ENCODE measurements at places on chromosomes 12 and 14.

DNA sequence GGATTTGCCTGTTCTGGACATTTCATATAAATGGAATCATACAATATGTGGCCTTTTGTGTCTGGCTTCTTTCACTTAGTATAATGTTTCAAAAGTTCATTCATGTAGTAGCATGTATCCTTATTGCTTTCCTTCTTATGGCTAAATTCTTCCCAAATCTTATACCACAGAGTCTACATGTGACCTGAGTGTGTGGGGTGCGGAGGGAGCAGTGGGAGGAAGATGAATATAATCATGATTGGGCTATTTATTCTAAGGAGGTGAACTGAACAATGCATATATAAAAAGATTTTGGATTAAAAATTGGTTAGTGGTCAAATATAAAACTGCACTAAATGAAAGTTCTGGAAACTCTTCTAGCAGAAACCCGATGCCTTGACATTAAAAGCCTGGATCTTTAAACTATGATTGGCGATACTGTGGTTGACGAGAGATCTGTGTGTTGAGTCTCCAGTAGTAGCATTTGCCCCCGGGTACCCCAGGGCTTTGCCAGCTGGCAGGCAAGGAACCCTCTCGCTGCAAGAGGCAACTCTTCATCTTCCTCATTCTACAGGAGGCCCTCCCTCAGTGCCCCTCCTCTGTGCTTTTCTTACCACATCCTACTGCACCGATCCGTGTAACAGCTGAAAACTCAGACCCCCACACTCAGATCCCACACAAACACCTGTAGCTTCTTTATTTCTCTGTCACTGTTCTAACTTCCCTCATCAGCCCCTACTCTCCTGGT lies 2.6 kb downstream of the CYP46A1 start:
- no peak for DNase-seq

DNA sequence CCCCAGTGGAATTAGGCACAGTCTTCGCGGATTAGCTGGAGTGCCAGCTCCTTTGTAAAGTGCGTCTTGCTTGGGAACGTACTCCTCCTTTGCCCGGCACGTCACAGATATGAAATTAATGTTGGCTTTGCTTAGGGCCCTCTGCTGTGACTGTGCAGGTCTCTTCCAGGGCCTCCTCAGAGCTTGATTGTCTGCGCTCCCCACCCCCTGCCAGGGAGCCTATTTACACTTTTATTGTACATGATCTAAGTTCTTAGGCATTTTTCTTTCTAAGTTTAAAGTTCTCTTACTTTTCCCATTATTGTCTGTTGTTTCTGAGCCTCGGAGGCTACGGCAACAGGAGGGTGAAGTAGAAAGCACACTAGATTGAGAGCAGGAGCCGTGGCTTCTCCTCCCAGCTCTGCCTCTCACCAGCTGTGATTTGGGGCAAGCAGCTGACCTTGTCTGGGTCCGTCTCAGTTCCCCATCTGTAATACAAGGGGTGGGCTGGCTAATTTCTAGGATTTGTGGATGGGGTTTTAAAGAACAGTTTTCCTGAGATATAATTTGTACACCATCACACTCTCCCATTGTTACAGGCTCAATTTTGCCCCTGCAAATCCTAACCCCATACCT lies 81.8 kb downstream of the TSPAN9 start:
- no peak for DNase-seq

DNA sequence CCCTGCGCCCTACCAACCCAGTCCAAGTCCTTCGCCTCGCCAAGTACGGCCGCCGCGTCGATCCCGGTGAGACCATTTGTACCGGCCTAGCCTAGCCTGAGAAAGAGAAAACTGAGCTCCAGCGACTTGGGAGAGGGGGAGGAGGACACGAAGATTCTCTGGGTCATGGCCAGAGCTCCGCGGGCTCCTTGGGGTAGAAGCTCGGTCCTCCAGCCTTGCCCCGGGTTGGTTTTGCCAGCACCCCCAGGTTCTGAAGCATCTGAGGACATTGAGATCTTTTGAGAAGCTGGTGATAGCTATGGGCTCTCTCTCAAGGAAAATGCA lies 7.3 kb downstream of the LHX5 start:
- no peak for DNase-seq

DNA sequence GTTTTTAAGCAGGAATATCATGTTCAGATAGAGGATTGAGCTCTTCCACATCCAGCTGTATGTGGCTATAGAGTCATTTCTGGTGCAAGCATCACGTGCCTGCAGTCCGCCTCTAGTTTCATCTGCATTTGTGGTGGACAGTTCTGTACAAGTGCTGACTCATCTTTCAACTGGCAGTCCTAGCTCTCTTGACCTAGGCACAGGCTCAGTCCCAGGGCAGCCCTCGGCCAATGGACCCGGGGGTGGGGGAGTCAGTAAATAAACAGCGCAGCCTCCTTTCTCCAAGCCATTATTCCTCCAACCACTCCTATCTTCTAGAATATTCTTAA lies 41.8 kb upstream of the FRMD6 start:
- no peak for DNase-seq

GRCh38 chr14:63212209-63212608 lies 8.0 kb downstream of the RHOJ start:
- no peak for DNase-seq

DNA sequence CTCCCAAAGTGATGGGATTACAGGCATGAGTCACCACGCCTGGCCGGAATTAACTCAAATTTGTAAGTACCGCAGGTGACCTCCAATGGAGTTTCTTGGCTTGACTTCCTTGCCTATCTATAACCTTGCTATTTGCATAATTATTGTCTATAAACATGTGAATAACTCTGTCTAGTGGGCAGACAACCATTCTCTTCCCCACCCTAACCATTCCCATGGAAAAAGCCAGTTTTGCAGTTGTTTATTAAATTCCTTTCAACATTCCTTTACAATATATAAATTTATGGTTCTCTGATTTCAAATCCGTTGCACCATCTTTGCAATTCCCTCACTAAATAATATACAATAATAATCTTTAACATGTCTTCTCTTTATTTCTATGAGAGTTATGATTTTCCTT lies 61.0 kb upstream of the ZDHHC17 start:
- no peak for DNase-seq

DNA sequence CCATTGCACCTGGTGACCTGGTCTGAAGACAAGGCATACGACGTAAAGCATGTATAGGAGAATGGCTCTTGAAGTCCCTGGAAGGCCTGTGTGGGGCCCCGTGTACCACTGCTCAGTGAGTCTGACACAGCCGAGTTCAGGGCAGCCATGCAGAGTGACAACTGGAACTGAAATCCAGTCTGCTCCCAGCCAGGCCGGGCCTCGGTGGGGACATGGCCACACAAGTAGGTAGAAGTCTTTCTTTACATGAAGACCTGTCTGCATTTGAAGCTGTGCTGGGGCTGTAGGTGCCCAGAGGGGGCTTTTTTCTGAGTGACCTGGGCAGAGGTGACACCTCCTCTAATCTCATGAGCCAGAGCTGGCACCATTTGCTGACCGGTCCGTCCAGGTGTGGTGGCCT lies 35.7 kb downstream of the ADGRD1 start:
- no peak for DNase-seq

DNA sequence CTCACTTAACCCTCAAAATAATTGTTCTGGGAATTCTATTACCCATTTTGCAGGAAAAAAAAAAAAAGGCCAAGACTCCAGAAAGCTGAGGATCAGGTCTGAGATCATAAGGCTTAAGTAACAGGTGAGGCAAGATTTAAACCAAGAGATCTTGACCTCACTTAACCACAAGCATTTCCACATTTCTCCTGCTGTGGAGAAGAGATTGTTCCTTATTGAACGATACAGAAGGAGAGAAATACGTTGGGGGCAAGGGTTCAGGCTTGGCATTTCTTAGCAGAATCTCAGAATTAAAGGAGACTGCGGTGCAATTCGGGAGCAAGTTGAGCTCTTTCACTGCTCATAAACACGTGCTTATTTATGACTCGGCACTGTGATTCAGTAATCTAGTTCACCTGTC lies 885.3 kb upstream of the TMEM132C start:
- no peak for DNase-seq

DNA sequence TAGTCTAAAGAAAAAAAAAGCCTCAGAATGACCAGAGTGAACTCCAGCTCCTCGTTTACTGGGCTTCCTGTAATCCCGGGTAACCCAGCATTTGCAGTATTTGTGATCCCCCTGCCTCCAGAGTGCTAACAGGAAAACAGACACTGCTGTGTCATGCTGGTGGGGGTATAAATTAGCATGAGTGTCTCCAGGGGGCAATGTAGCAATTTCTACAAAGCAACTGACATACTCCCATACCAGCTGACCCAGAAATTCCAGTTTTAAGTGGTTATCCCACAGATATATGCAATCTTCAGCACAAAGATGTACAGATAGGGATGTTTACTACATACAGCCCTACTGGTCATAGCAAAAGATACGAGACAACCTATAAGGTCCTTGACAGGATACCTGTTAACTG lies 18.8 kb downstream of the TTC7B start:
- DNase-seq: no peak

- DNase-seq: no peak
These were observed 9.6 kb downstream of the RIOX1 start for GRCh38 chr14:73500360-73500759.

DNA sequence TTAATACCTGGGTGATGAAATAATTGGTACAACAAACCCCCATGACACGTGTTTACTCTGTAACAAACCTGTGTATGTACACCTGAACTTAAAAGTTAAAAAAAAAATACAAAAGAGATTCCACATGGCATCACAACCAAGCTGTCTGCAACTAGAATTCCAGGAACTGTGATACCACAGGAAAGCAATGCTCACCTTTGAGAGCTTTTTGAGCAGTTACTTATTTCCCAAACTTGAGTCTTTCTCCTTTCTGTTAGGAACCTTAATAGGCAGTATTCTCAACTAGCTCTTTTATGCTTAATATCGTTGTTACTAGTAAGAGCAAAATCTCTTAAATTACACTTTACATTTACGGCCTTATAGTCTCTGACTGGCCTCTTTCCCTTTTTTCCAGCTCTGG lies 15.2 kb downstream of the PTHLH start:
- no peak for DNase-seq

DNA sequence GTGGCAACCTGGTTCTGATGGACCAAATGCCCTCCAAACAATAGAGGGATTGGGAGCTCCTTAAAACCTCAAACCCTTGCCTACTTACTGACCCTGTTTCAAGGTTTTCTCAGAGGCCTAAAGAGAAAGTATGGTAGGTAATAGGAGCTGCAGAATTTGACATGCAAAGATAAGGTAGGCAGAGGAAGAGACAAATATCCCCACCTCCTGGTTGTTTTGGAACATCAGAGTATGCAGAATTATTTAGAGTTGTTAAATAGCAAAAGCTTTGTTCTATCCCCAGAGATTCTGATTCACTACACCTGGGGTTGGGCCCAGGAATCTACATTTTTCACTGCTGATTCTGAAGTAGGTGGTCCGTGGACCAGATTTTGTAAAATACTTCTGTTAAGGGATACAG lies 421.2 kb downstream of the SOX5 start:
- no peak for DNase-seq

- DNase-seq: no peak
These were observed 4.7 kb upstream of the COCH start for GRCh38 chr14:30869551-30870155.

GRCh38 chr14:92960706-92961566 lies 38.0 kb downstream of the CHGA start:
- DNase-seq: no peak

- no peak for DNase-seq
These were observed 81.6 kb upstream of the TMTC2 start for GRCh38 chr12:82605115-82605514.

- DNase-seq: no peak
These were observed 34.6 kb downstream of the PTPRR start for GRCh38 chr12:70885956-70886355.

DNA sequence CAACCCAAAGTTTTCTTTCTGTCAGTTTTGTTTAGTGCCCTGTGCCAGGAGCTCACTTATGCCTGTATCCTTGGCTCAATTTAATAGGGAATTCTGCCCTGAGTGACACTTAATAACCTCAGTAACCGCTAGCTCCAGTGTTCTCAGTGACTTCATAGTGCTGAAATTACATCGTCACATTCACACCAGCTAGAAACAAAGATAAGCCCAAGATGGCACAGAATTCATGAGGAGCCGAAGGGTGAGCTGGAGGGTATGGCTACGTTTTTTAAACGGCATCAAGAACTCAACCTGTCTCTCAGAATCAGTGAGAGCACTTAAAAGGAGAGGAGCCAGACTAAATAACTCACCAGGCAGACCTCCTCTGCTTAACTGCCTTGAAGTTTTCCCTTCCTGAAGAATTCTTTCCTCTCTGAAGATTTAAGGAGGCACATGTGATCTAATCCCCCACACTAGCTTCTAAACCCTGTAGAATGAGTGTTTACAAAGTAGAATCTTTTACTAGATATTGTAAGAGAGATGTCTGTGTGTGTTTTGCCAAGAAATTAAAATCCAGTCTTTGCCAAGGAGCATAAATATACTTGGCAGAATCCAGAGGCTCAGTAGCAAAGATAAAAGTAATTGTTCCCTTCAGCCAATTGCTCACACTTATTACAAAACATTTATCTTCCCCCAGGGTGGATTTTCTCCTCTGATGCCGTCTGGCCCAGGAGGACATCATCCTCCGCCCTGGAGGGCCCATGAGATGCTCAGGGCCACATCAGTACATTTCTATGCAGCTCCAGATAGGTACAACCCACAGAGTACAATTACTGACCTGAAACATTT lies 37.3 kb downstream of the PTGER2 start:
- no peak for DNase-seq

- no peak for DNase-seq
These were observed 63.0 kb downstream of the TMEM121 start for GRCh38 chr14:105589161-105589925.

DNA sequence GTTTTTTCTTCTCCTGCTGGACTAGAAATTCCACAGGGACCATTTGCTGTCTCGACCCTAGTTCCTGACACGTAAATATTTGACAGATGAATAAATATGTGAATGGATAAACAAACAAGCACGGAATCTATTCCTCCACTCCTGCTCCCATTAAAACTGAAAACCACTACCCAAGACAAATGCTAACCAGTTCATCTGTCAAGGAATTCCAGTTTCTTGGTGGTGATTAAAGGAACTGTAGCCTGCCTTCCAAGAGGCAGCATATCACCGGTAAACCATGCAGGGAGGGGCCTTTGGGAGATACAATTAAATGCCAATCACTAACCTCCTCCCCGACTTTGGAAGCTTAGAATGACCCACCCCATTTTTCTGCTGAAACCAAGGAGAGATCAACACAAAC lies 95.4 kb downstream of the TTC7B start:
- no peak for DNase-seq

- DNase-seq: no peak
These were observed 32.0 kb downstream of the RFLNA start for GRCh38 chr12:124326871-124327270.

- DNase-seq: peak; percentile 77
These were observed 19.1 kb upstream of the DHRS7 start for GRCh38 chr14:60184146-60184904.

DNA sequence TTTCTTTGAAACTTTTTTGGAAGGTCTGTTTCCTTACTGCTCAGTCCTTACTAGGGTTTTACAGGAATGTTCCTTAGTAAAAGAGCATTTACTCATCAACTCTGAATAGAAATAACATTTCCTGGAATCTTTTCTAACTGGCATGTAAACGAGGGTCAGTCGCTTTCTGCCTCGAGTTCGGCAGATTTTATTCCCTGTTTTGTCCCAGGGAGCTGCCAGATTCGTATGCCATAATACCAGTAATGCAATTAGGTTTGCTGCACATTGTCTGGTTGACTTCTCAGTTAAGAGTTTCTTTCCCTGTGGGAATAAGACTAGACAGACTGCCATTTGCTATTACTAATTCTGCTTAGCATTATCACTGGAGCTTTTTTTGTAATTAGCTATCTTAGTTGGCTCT lies 91.9 kb downstream of the VRK1 start:
- no peak for DNase-seq
